AG09319 (cell line): ENCODE measurements at places on chromosomes 11 and 22.

GRCh38 chr11:69178819-69179482, 23.2 kb downstream of the SMIM38 start:
- no peak for DNase-seq

GRCh38 chr11:9880657-9881056, 216.8 kb downstream of the SWAP70 start:
- DNase-seq: no peak

DNA sequence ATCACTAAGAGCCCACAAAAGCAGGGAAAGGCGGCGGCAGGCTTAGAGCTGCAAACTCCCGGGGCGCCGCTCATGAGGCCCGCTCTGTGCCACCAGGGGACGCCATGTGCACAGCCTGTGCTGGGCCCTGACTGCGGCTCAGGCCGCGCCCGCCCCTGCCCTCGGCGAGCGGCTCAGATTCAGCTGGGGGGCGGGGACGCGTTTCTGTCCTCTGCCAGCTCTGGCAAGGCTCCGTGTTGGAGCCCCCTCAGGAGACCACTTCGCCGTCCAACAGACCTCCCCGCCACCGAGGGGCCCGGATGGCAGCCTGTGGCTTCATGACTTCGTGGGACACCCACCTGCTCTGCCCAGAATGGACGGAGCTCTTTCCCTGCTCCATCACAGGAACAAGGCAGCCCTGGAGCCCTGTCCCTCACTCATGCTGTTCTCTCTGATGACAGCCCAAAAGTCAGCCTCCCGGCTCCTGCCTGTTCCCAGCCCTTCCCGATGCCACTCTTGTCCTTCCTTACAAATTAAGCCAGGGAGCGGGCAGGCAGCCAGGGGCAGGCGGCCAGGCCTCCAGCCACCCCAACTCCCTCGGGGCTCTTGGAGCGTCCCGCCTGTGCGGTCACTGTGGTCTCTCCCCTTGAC, 69.1 kb downstream of the NAT10 start:
- no peak for DNase-seq

DNA sequence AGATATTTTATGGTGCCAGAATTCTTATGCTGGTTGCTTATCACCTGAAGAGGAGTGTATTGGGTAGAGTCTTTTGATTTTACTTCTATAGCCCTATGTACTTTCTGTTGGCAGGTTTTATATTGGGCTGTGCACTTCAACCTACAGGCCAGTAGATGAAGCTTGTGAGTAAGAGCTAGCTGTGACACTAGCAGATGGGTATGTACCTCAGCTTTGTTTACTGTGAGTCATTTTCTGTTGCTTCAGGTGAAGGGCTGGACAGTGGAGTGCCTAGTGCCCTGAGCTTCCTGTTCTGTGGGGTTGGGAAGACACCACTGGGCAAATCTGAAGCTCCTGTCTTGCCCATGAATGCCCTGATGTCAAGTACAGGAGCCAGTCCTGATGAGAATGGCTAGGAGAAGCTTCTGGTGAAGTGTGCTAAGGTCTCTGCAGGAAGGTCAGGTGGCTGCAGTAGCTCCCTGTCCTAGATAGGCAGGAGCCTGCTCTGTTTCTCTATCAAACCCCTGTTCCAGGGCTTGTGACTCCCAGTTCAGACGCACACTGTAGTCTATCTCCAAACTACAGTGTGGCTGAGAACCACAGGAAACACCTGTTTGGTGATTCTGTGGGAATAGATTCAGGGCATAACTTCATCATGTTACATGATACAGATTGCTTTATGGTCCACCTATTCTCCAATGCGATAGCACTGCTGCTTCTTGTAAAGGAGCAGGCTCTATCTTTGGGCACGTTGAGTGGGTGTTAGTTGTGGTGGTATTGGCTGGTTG, 755.7 kb downstream of the KCNA4 start:
- no peak for DNase-seq

DNA sequence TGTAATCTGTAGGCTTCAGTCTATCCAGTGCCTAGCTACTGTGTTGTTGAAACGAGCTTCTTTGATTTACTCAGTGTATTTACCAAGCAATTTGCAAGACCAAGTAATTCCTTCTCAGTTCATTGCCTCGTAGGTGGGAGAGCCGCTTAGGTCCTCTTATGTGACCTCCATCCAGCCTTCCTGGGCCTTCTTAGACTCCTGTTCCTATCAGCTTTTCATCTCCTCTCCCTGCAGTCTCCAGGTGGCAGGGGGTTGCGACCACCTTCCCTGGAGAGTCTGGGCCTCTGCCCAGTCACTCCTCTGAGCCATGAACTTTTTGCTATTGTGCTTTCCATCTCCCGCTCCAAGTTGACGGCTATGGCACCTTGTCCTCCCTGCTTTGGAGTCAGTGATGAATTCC, 251.8 kb downstream of the KIRREL3 start:
- no peak for DNase-seq

GRCh38 chr22:44526779-44527126, 28.7 kb upstream of the RTL6 start:
- DNase-seq: no peak

GRCh38 chr11:75576499-75576918, 14.5 kb downstream of the SERPINH1 start:
- DNase-seq: no peak

DNA sequence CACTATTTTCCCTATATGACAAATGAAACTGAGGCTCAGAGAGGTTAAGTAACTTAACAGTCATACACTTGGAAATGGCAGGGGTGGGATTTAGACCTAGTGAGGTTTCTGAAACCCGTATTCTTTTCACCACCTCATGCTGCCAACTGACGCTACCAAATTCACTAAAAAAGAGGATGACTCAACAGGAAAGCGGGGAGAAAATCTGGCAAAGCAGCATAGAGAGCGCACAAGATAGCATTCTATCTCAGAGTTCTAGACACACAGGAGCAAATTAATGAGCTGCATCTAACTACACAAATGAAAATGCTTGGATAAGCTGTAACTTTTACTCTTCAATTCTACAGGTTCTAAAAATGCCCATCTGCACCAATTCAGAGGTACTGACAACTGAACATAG, 136.4 kb downstream of the RBFOX2 start:
- DNase-seq: no peak

- no peak for DNase-seq
These were observed 60.4 kb upstream of the THY1 start for GRCh38 chr11:119483341-119483880.

DNA sequence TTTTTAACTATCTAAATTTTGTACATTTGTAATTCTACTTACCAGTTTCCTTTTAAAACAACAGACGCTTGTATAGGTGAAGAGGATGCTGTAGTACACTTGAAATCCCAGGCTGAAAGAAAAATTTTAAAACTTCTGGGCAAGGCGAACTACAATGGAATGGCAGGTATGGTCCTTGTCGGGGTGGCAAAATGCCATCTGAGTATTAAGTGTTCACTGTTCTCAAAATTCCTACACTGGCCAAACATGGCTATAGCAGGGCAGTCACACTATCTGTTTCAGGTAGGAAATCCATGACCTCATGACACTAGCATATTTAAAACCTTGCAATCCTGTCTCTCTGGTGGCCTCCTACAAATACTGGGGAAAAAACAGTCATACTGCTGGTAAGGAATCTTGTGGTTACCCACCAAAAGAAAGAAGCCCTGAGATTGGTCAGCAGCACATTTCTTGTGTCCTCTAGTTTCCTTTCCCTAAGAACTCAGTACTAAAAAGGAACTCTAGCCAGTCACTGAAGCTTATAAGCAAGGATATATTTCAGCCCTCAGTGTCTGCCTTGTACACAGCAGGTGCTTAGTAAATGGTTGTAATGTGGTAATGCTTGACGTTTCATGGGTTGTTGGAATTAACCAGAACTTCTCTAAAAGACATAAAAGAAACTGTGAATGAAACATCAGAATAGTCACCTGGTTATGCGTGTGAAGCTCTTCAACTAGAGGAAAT, 5.2 kb upstream of the ZC3H12C start:
- no peak for DNase-seq

DNA sequence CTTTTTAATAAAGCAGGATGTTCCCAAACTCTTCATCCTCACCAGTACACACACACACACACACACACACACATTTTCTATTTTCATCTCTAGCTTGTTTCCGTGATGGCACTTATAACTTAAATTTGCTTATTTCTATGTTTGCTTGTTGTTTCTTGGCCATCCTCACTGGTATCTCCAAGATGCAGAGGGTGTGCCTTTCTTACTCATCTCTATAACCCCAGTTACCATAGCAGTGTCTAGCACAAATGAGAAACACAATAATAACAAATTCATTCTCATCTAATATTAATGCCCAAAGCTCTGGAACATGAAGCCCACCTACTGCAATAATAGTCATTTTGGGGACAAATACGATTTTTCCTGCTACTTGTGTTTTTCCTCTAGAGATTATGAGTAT, 156.3 kb downstream of the GRM5 start:
- no peak for DNase-seq

GRCh38 chr11:1744891-1745700, 5.3 kb downstream of the IFITM10 start:
- DNase-seq: no peak

GRCh38 chr11:13663631-13664071, 4.8 kb upstream of the FAR1 start:
- DNase-seq: no peak
